ENCODE measurements at places on chromosomes 1 and 21. TPM values are rescaled to one million over a fixed set of nuclear protein-coding genes. Genes with fewer than 3 reads are reported as not detected.

PDC gene
- not detected for total RNA-seq

DNA sequence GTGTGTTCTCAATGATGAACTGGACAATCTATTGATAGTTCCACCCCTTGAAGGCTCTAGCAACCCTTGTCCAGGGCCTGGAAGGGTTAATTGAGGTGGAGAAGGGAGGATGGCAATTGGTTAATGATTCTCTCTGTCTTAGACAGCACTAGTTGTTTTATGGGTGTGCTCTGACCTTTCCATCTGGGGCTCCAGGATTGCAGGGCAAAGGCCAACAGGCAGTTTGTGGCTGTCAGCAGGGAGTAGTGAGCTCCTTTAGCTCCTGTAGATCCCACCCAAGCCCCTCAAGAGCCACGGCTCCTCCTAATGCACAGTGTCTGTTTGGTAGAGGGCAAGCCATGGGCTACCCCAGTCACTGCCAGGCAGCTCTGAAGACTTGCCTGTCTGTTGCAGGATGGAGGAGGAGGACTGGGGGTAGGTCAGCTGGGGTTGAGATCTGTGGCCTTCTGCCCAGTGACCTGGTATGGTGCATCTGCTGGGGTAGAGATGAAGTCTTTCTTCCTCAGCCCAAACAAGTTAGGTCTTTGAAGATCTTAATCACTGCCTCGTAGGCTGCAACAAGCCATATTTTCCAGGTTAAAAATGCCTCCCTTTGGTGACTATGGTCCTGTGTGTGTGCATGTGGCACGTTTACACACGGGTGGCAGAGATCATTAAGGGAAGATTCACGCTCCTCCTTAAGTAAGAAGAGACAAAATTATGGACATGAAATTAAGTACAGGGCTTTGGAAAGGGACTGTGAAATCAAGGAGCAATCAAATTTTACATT is 7.7 kb downstream of the MROH7 start:
- no peak for DNase-seq

FCRL5 gene
- not detected for total RNA-seq

GRCh38 chr1:14804626-14805025 is 206.1 kb downstream of the KAZN start:
- DNase-seq = no peak

DNA sequence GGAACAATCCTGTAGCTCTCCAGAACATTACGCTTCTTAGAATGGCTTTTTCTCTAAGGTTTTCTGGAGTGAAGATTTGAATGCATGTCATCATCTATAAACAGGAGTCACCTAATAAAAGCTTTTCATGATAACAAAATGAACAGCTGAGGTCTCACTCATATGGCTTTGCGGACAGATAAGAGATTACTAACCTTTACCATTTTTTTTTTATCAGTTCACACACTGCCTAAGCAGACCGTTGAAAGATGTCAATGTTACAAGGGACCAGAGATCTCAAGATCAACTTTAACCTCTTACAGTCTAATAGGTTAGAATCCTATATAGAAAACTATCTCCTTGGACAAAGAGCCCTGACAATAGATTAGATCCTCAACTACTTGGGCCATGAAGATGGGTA is 41.4 kb downstream of the SCMH1 start:
- no peak for DNase-seq

DNA sequence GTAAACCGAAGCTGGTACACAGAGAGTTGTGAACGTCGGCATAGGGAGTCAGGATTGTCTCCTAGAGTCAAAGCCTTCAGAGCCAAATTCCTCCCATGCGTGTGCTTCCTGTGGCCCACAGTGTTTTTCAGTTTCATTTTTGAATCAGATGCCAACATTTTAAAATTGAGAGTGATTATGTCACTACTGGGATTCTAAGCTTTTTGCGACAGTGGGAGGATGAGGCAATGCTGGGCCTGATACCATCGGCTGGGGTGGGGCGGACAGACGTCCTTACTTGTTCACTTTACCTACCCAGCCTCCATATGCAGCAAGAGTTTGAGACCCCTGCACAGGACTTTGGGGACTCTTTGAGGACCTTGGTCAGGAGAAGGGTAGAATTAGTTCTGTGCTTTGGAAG is 1.3 kb upstream of the KLHDC7A start:
- DNase-seq = no peak

DNA sequence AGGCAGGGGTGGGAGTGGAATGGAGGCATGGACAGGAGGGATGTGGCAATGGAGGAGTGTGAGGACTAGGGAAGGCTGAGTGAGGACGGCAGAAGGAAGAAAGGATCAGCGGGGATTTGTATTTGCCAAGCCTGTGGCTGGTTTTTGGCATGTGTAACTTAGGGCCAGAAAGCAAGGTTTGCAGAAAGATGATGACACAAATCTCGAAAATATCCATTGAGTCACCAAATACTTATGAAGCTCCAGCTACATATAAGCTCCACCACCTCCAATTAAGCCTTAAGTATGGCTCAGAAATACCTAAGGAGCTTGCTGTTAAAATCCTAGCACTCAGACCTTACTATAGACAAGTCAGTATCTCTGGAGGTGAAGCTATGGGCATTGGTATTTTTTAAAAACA is 90.1 kb downstream of the OMA1 start:
- no peak for DNase-seq

DNA sequence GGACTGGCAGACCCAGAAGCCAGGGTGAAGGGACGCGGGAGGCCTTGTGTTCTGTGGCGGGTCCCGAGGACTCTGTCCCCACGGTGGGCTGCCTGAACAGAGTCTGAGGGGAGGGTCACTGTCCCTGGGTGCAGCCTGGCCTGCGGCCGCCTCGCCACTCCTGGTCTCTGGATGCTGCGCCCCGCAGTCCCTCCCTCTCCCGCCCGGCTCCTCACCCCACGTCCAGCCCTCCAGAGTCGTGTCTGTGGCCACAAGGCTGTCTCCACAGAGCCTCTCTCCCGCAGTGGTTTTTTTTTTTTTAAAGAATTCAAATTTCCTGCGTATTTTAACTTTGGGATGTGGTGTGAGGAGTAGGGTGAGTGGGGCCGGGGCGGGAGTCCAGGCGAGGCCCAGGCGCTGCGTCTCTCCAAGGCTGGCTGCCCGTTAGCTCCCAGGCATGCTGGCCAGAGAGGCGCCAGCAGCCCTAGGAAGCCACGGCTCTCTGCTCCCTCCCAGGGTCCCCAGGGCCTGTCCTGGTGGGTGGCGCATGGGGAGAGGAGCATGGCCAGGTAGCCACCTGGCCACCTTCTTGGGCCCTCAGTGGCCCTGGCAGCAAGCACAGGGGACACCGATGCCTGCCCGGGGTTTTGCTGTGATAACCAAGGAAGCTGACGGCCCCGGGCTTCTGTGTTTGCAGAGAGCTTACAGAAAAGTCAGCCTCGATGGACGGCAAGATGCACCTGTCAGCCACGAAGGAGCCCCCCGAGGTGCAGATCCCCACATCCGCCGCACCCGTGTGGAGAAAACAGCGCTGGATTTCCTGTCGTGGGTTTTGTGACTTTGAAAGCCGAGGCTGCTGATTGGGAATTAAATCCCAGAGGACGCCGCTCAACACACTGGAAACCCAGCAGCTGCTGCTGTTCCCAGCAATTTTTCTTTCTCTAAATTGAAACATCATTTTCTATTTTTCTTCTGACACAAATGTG is 72.8 kb downstream of the MORN1 start:
- DNase-seq = no peak

GRCh38 chr1:147246910-147247655 is 4.6 kb downstream of the CHD1L start:
- no peak for DNase-seq

DNA sequence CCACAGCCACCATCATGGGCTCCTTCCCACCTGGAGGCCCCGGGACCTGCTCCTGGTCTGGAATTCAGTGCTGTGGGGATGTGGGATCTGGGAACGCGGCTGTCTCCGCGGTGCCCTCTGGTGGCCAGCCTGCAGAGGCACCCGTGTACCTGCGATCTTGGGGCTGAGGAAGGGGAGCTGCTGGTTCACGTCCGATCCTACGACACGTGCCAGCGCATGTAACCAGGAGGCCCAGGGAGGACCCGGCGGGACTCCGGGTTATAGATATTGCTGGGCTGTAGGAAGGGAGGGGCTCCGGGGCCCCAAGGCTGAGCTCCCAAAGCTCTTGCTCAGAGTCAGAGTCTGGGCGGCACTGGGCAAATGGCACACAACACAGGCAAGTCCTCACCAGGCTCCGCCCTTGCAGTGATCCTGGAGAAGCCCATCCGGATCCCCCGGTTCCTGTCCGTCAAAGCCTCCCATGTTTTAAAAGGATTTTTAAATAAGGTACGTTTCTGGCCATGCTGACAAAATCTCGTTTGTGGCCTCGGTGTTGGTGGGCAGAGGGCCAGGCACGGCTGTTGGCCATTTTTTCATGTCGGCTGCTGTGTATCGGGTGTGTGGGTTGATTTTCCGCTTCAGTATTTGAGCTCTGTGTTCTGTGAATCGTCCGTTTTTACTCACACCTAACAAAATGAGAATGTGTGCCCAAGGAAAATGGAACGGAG is 20.1 kb downstream of the FAAP20 start:
- no peak for DNase-seq

GRCh38 chr21:45599146-45599581 is 44.4 kb upstream of the PCBP3 start:
- no peak for DNase-seq

GRCh38 chr1:159089184-159089791 is 12.7 kb upstream of the AIM2 start:
- DNase-seq = no peak
